Effector memory CD8-positive, alpha-beta T cell (primary cell): ENCODE measurements at places on chromosomes 7 and 10.

DNA sequence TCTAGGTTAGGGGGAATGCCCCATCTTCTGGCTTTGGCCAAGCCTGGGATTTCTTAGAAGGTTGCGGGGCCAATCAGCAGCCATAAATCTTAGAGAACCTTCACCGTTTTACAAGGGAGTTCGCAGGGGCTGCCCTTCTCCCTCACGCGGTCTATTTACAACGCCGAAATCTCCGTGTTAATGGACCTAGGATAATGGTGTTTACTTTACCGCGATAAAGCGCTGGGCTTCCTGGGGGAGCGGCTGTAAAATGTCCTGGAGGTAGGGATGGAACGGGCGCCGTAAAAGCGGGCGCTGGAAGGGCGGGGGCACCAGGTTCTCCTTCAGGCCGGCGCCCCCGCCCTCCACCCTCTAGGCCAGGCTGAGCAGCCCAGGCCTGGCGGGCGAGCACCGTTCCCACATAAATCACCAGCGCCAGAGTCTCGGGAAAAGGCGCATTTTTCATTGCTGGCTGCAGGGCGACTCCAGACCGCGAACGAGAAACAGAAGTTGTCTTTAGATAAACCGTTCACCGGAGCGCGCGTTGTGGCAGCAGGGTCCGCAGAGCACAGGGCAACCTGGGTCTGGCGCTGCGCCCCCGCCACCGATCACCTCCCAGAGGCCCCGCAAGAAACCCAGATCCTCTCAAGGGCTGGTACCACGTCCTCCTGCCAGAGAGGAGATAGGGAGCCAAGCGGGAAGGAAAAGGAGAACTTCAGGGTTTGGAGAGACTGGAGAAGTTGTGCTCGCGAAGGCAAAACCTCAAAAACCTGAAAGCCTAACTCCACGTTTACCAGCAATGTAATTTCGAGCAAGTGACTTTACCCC lies 12.5 kb upstream of the NKX2-3 start:
- no peak for DNase-seq

DNA sequence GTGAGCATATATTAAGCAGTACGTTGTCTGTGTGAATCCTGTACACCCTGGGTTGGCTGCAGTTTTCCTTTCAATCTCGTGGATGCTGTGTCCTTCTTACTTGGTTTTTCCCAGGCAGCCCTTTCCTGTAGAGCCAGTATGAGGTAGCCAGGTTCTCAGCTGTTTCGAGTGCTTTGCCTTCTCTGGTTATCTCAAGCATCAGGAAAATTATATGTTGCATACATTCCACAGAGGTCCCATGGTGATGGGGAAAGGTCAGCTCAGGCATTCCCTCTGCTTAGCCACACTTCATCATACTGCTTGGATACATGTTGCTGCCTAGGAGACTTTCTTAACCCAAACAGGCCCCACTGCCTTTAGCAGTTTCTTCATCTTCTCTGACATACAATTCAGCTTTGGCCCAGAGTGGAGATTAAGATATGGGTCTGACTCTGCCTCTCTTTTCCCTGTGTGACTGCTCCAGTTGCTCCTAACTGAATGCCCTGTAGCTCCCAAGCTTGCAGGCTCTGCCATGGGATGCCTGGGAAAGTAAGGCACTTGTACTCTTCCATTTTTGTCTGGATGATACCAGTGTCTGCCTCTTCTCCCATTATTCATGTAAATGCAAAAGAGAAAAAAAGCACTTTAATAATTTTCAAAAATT lies 11.3 kb downstream of the GNAI1 start:
- no peak for DNase-seq

DNA sequence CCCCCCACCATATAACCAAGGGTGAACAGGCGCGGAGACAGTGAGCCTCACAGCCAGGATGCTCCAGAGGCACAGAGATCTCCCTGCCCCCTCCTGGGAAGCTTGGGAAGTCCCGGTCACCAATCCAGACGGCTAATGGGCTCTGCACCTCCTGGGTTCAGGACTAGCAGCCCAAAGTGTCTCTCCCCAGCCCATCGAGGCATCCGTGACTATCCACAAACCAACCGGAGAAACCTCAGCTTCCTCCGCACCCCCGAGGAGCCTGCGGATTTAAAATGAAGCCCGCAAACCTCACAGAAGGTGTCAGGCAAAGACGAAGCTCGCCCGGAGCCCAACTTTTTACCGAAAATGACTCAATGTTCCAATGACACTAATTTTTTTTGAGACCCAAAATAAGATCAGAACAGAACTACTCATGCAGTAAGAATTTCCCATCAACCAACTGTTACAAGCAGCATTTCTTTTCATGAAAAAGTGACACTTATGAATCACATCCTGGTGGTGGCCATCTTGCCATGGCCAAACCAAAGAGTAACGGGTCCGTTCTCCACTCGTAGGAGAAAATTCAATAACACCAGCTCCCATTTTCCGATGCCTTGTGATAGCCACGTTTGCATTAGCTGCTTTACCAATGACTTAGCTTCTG lies 6.0 kb downstream of the PDGFA start:
- DNase-seq: no peak

- no peak for DNase-seq
Observed at GRCh38 chr10:82378146-82378545, 503.2 kb downstream of the NRG3 start.

GRCh38 chr7:7867846-7868571 lies 100.6 kb upstream of the GLCCI1 start:
- DNase-seq: no peak

GRCh38 chr10:72348282-72348681 lies 6.4 kb downstream of the DNAJB12 start:
- no peak for DNase-seq

DNA sequence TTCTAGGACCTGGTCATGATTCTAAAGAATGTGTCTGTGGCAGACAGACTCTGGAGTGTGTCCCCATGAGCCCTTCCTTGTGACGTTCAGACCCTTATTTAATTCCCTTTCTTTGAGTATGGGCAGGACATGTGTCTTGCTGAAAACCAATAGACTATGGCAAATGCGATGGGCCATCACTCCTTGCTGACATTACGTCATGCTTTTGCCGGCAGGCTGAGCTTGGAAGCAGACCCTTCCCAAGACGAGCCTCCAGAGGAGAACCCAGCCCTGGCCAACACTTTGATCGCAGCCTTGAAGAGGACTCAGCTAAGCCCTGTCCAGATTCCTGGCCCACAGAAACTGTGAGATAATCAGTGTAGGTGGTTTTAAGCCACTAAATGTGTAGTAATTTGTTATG lies 18.4 kb upstream of the TMEM236 start:
- DNase-seq: no peak
